Brain (organoid and tissue), 16 donors: ENCODE measurements at places on chromosomes 2 and 18. TPM values are rescaled to one million over a fixed set of nuclear protein-coding genes. Genes with fewer than 3 reads are reported as not detected.

GRCh38 chr2:241161646-241162281 lies 11.5 kb downstream of the PPP1R7 start:
- peak; percentile 6 for DNase-seq

GRCh38 chr2:112164876-112165275 lies 26.7 kb downstream of the FBLN7 start:
- DNase-seq = no peak

The GAL3ST2 gene
- polyA plus RNA-seq = not detected

- DNase-seq = no peak
These were observed 6.9 kb downstream of the YES1 start for GRCh38 chr18:805008-805754.

The ZDBF2 gene
- 1.1 TPM for polyA plus RNA-seq

GRCh38 chr2:163633291-163633690 lies 102.5 kb downstream of the FIGN start:
- DNase-seq = no peak

DNA sequence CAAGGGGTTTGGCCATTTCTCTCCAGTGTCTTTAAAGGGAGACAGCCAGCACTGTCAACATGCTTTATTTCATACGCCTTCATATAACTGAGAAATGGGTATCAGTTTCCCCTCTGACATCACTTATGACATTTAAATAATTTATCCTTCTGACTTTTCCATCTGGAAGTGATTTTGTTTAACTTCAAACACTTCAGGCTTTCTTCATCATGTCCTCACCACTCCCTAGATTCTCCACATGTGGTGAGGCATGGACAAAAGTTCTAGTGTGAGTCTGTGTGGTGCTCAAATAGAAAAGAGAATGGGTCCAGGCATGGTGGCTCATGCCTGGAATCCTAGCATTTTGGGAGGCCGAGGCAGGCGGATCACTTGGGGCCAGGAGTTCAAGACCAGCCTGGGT lies 158.6 kb downstream of the TXNL1 start:
- no peak for DNase-seq

The C2orf80 gene
- 3.3 TPM for polyA plus RNA-seq
